Stomach (tissue), 19 donors: ENCODE measurements at places on chromosomes 6 and 20.

DNA sequence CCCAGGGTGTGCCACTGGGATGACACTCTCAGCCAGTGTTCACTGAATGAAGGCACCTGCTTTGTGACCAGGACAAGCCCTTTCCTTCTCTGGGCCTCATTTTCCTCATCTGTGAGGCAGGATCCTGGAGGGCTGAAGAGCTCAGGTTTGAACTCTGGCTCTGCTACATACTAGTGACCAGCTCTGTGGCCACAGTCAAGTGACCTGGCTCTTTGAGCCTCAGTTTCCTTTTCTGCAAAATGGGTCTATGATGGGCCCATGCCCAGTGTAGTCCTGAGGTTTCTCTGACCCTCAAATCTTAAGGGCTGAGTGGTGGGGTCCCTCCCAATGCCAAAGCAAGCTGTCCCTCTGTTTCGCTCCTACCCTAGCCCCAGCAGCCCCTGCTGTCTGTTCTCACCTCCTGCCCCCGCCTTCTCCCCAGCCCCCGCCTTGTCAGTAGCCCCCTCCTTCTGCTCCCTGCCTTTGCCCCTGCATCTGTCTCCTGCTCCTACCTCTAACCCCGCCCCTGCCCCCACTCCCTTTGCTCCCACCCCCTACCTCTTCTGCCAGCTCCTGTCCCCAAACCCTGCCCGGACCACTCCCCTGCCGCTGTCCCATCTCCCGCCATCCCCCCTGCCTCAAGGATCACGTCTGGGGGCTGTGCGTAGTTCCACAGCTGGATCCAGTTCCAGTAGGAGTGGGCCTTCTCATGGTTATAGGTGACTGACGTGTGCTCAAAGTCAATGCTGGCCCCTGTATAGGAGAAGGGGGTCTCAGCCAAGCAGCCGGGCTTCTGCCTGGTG lies 17.0 kb downstream of the SUN5 start:
- DNase-seq: no peak

DNA sequence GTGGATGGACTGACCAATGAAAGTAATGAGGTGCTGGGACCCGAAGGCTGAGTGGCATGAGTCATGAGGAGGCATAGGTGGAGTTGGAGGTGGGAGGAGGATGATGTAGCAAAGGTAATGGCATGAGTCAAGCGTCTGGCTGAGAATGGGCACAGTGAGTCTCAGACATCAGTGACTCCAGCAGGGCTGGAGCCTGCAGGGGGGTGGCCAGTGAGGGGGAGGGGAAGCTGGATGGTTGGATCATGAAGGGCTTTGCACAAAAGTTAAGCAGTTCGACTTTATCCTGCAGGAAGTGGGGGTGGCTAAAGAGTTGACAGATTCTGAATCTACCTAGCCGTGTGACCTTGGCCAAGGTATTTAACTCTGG lies 99.0 kb upstream of the IYD start:
- DNase-seq: no peak

DNA sequence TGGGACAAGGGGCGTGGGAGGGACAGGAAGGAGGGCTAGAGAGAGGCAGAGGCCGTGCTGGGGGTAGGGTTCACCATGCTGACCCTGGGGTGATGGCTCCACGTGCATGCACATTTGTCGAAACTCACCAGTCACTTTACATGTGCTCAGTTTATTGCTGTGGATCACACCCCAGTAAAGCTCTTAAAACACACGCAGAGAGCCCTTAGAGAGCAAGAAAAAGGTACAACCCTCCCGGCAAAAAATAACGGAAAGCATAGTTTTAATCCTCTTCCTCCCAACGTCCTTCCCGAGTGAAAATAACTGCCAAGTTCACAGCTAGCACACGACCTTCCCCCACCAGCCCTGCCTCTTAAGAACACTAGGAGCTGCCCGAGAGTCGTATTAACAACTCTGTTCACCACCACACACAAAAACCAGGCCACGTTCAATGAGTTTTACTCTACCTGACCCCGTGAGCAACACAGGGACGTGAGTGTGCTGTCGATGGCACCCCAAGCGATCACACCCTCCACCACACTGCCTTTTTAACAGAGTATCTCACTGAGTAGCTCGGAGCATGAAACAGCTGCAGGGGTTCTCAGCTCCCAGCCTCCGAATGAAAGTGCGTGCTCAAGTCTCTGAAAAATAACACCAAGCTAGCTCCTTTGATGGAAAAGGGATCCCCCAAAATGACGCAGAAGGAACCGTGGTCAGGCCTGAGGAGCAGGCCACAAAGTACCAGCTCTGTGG lies 39.7 kb downstream of the TAF4 start:
- no peak for DNase-seq

DNA sequence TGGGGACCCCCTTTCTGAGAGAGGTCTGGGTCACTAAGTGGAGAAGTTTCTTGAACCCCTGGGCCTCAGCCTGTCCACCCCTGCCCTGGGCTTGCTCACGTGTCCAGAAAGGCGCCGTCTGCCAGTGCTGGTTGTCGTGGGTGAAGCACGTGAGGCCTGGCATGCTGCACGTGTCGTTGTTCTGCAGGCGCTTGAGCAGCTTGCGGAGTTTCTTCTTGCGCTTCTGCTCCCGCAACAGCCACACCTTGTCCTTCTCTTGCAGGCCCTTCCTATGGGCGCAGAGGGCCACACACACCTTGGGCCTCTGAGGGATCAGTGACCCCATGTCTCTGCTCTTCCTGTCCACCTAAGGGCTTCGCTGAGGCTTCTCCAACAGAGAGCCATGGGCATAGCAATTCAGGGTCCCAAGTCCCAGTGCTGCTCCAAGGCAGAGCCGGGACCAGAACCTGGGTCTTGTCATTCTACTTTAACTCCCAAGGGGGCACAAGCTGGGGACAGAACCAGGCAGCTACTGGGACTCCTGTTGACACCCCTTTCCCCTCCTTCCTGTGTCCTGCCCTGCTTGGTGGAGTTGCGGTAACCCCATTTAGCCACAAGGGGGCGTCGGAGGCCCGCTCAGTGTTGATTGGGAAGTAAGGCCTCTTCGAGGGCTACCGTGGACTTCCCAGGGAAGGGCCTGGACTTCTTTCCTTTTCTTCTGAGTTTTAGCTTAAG lies 121.8 kb downstream of the SULF2 start:
- DNase-seq: peak; percentile 93

DNA sequence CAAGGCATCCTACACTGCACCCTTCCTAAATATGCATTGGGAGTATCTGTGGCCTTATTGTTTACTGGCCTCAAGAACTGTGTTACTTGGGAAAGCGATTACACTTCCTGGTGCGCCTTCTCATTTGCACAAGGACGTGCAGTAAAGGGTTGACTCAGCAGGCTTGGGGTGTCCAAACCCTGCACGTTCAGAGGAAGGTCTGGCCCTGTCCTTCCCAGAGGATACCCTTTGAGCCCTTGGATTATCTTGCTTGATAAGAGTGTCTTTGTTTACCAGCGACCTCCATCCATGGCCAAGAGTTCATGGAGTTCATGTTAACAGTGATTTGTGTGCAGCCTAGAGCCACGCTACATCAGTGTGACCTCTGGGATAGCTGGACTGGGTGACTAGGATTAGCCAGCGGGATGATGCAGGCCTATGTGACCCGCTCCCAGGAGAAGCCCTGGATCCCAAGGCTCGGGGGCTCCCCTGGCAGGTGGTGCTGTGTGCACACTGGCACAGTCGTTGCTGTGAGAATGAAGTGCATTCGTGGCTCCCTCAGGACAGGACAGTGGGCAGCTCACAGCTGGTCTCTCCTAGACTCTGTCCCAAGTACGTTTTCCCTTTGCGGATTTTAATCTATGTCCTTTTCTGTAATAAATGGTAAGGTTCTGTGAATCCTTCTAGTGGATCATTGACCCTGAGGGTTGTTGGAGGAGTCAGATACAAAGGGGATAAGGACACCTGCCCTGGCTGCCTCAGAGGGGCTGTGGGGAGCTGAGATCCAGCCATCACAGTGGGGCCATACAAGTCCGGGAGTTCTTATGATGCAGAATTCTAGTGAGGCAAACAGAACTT lies 73.5 kb downstream of the TTLL2 start:
- no peak for DNase-seq

DNA sequence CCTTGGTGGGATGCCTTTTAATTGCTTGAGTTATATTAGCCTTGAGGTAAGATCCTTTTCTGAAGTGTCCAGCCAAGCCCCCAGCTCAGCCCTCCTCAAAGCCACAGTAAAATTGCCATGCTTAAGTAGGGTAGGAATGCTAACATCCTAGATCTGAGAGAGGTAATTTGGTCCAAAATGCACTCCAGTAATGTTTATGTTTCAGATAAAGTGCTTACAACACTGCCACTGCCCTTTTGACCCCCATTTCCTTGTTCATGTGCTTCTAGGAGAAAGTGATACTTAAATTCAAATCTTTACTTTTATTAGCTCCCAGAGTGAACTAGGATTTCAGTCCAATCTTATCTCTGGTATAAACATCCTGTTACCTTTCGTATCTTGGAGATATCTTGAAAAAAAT lies 318.0 kb downstream of the BMP2 start:
- DNase-seq: no peak

DNA sequence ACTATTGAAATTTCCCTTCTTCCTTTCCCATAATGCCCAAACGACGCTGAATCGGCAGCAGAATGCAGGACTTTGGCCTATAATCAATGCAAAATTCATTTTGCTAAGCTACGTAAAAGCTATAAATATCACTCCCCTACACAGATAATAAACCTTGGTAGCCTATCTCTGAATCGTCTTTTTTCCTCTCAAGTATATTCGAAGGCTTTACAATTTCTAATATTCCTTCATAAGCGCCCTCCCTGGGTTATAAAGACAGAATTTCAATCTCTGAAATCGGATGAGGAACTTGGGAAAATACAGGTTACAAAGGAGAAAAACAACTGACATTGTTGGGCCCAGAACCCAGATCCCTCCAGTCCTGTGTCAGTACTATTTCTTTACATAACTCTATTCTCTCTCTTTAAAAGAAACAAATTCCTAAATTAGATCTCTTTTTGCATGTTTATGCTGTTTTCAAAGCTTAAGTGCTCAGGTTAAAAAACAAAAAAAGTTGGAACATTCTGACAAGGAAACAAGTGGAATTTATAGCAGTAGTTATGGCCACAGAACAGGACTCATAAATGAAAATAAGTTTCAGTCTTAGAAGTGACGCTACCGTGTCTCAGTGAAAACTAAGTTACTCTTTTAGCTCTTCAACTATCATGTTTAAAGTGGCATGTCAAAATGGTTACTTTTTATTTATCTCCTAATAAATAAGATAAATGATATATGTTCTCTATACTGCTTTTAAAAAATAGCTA lies 84.5 kb downstream of the SESN1 start:
- peak; percentile 12 for DNase-seq

DNA sequence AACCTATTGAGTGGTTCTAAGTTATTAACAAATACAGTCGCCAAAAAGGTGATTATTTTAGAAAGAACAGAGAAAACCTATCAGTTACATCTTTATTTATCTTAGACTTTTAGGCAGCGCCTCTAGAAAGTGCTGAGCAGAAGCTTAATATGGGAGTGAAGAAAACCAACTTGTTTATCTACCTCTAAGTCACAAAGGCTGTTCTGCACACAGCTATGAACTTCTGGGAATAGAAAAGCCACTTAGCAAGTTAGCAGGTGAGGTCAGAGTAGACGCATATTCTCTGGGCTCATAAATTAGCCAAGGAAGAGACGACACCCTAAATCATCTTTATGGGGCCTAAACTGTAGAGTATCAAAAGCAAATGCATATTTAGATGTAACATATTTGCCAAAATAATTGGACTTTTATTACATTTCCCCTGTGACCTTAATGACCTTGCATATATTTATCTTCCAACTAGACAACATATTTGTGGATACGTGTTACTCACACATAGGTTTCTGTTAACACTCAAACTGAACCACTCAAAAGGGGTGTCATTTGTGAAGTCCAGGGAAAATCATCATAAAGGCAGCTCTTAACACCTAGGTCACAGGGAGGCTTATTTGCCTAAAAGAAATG lies 267.1 kb downstream of the ADGB start:
- DNase-seq: no peak

DNA sequence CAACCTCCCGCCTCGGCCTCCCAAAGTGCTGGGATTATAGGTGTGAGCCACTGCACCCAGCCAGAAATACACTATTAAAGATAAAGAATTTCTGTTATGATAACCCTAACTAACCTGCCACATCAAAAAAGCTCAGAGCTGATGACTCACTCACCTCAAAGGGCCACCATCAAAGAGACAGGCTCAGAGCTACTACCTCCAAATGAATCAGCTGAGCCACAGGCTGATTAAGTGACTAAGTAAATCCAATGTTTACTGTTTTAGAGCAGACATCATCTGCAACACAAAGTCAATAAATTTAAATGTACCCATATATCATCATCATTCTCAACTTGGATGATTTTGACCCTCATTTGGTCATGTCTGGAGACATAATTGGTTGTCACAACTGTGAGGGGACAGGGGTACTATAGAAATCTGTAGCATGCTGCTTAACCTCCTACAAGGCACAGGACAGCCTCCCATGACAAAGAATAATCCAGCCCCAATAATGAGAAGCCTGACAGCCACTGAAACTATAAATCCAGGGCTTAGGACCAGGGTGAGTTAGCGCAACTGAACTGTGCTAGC lies 106.5 kb downstream of the ATP9A start:
- DNase-seq: no peak

DNA sequence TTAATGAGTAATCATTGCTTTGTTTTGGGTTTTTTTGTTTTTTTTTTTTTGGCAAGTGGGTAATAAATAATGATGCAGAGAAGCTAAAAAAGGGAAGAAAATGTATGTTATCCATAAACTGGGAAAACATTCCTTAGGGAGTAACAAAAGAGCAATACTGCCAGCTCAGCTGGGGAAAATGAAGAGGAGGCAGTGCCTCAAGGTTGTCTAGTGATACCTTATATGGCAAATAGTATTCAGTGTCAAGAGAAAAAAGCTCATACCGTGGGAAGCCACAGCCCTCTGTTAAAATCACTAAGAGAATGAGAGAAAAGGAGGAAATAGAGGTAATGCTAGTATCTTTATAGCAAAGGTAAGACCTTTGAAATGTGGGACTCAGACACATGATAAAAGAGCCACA lies 47.1 kb upstream of the SMLR1 start:
- DNase-seq: no peak

DNA sequence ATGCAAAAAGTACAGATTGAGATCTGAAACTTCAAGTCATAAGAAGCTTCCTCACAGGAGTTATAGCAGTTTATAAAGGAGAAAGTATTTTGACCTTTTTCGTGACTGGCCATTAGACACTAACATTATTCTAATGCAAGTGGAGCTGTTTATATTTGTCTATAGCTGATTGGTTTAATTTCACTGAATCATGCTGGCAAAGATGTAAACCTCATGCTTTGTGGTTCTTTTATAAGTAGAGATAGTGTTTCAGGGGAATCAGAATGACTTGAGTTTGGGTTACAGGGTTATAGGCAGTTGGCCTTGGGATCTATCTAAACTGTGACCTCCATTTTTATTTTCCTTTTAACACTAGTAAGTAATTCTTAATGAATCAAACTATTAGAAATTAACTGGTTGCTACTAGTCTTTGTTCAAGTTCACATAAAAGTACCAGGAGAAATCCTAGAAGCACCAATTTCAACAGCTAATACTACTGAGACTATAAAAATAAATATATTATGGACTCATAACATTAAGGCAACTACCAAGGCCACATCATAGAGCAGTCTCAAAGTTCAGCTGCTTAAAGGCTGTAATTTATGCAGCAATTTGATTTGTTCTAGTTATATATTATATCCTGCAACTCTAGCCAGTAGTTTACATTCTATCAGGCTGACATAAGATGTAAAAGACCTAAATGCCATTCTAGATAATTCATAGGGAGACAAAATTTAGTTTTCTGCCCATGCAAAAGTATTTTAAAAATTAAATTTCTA lies 94.0 kb downstream of the RNGTT start:
- no peak for DNase-seq

GRCh38 chr6:17633465-17634188 lies 33.5 kb downstream of the FAM8A1 start:
- DNase-seq: no peak
